KG1 (cell line): ENCODE measurements at places on chromosomes 2 and 18.

- DNase-seq: no peak
These were observed 164.1 kb upstream of the BOD1L2 start for GRCh38 chr18:56982766-56983165.

DNA sequence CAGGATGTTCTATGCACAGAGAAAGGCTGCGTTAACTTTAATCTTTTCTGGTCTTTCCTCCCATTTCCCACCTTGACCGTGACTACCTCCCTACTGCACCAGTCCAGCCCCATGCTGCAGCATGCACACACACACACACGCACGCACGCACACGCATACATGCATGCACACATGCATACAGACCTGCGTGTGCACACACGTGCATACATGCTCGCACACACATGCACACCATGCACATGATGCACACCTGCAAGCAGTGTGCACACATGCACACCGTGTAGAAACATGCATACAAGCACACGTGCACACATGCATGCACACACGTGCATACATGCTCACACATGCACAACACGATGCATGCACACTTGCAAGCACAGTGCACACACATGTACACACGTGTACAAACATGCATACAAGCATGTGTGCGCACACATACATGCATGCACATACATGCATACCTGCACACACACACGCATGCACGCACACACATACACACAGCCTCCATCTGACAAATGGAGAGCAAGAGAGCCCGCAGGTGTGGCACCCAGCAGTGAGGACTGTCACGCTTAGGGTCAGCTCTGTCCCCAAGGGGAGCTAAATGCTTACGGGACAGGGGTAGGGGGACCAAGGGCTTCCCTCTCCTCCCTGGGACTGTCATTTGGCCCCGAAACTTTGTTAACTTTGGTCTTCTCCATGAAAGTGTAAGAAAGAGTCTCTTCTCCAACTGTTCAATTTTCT, 18.2 kb downstream of the SNORC start:
- no peak for DNase-seq

- no peak for DNase-seq
These were observed 40.7 kb downstream of the ATIC start for GRCh38 chr2:215352602-215353001.

GRCh38 chr2:406876-407275, 119.0 kb upstream of the ALKAL2 start:
- no peak for DNase-seq

- no peak for DNase-seq
These were observed 6.8 kb downstream of the WDPCP start for GRCh38 chr2:63581298-63581961.

GRCh38 chr2:66641685-66642084, 206.8 kb downstream of the MEIS1 start:
- no peak for DNase-seq

DNA sequence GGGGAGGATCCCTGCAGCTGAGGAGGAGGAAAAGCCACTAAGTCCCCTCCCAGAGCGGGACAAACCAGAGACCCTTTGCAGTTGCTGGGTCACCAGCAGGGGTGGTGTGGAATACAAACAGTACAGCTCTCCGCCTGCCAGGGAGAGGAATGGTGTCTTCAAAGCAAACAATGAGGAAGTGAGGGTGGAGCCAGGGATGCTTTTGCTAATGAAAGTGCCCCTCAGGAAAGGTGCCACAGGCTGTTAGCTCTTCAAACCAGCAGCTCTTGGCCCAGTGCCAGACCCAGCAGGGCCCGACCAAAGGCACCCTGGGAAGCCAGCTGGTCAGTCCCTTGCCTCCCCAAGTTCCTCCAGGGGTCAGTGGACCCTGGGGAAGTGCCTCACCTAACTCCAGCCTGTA, 102.8 kb downstream of the HIBCH start:
- no peak for DNase-seq

DNA sequence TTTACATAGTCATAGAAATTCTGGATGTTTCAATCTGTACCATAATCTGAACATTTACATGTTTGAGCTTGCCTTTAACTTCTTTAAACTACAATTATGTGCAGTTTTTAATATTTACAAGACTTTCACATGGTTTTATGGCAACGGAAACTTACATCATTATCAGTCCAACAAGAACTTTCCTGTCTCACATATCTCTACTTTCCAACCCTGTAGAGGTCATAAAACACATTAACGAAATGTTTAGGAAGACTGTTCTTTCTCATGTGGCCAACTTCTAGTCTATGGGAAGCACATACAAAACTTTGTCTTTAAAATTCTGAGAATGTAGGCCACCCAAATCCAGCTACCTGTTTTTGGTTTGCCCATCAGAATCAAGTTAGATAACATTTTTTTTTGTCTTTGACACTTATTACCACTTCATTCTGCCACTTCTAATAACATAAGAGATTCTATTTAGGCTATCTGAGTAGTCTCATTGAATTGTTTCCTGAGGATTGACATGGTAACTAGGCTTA, 693.2 kb downstream of the KCNJ3 start:
- DNase-seq: no peak

- DNase-seq: no peak
These were observed 550.3 kb upstream of the HS6ST1 start for GRCh38 chr2:128868686-128869551.

DNA sequence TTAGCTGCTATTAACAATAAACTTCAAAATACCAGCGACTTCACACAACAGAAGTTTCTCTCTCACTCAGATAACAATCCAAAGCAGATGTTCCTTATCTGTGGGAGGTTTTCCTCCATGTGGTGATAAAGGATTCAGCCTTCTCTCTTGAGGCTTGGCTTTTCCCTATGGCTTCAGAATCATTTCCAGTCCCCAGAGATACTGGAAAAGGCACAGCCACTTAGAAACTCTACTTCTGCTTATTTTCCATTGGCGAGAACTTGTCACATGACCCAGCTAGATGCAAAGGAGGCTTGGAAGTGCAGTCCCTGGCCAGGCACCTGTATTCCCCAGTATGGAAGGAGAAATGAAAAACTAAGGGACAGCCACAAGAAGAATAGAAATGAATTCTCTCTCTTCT, 344.8 kb downstream of the MTX2 start:
- no peak for DNase-seq
